GM18507 (cell line): ENCODE measurements at places on chromosomes 13 and 19.

DNA sequence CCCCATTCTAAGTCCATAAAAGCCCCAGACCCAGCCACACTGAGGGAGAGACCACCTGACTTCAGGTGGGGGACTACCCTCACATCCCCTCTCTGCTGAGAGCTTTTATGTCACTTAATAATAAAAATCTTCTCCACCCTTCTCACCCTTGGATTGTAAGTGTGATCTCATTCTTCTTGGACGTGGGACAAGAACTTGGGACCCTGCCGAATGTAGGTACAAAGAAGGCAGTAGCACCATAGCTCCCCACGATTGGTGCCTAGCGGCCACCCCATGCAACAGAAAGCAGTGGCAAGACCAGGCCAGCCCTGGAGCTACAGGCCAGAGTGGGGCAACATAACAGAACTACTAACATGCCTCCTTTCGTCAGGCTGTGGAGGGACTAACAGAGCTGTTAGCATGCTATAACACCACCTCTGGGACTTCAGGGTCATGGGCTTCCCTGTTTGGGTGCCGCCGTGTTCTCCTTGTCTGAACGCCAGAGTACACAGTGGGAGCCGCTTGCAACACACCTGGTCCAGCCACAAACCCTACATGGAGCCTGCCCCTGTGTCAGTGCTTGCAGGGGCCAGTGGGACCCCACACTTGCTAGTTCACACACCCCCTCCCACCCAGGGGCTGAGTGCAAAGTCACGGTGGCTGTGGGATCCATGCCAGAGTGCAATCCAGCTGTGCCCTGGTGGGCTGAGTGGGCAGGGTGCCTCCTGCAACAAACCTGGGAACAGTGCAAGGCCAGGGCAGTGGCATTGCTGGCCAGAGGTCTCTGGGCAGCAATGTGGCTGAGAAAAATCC, 5.2 kb upstream of the FBXO17 start:
- DNase-seq, result no peak

GRCh38 chr13:46643165-46643777, 90.3 kb downstream of the LRCH1 start:
- no peak for DNase-seq

DNA sequence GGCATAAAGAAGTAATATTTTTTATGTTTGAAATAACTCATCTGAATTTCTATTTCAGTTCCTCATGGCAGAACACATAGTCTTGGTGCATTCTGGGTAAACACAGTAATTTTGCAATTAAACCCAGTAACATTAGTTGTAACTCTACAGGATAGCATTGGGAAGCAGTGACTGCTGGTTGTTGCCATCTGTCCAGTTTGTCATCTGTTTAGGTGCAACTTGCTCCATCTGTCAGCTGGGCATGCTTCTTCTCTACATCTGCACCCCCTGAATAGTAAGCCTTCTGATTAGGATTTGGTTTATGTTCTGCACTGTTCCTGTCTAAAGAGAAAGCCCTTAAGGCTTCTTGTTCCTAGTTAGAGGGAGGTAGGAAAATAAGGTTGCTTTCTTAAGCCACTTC, 63.5 kb upstream of the CSNK1A1L start:
- DNase-seq, result no peak

GRCh38 chr13:77533875-77534788, 1.4 kb upstream of the SCEL start:
- no peak for DNase-seq

DNA sequence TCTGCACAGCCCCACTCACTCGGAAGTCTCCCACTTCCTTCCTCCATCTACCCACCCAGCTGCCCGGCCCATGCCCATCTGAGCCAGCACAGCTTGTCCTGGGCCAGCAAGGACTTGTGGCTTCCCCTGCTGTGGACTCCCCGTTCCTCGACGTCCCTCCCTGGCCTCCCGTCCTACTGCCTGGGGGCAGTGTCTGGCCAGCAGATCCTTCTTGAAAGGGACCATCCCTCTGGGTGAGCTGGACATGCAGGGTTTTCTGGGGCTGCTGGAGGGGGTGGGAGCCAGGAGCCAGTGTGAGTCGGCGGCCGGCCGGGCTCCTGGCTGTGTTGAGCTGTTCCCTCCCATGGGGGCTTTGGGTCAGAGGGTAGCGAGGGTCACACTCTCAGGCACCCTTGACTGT, 26.7 kb downstream of the CRTC1 start:
- no peak for DNase-seq

GRCh38 chr13:84590663-84591062, 708.4 kb upstream of the SLITRK1 start:
- no peak for DNase-seq

DNA sequence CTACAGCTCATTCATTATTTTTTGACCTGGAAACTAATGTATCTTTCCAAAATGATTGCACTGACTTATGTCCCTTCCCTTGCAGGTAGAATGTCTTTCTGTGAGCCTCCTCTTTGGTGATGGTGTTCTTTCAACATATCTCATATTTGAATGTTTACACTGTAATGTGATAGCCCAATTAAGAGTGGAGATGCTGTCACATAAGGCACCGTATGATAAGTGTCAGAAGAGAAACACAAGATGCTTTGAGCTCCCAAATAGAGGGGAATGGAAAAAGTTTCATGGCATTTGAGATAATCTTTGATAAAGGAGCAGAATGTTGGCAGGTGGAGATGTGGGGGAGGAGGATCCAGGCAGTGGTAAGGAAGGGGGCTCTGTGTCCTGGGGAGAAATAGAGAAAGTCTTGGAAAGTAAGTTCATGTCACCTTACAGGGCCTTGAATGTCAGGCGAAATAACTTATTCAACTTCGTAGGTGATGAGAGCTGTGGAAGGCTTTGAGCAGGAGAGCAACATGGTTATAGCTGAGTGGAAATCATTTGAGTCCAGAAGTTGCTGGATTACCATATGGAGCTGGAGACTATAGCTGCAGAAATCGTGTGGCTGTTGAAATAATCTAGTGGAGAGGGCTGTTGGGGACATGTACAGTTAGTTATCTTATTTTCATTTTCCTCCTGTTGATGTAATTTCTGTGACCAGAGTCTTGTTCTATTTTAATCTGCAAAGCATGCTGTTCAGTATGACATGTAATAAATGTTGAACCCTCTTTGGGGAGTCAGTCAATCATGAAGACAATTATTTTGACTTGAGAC, 10.3 kb upstream of the RNF113B start:
- DNase-seq, result no peak

GRCh38 chr19:49818649-49819370, 721 bp downstream of the MED25 start:
- DNase-seq, result no peak

- DNase-seq, result no peak
Observed at GRCh38 chr19:29560313-29561075, 34.7 kb downstream of the VSTM2B start.
